ENCODE measurements at places on chromosomes 13 and 19.

- no peak for DNase-seq
These were observed 127.0 kb downstream of the UGGT2 start for GRCh38 chr13:95926231-95926630.

- no peak for DNase-seq
These were observed 2.5 kb downstream of the RPS9 start for GRCh38 chr19:54203151-54203611.

GRCh38 chr13:29847501-29847983 is 2.9 kb downstream of the UBL3 start:
- DNase-seq, result no peak

- no peak for DNase-seq
These were observed 2.9 kb upstream of the KPTN start for GRCh38 chr19:47486900-47487299.

DNA sequence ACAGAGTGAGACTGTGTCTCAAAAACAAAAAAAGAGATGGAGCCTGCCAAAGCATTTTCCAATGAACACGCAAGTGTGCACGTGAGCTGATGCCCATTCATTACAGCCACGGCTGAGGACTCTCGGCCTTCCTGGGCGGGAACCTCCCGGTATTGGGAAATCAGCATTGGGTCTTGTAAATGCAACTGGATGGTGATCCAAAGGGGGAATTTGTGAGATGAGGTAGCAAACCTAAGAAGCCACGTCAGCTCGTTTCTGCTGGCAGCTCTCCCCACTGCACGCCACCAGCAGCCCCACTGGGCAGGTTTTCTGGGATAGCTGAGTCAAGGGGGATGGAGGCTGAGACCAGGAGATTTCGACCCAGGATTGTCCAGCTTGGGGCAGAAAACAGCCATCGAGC is 11.5 kb downstream of the C13orf46 start:
- no peak for DNase-seq

DNA sequence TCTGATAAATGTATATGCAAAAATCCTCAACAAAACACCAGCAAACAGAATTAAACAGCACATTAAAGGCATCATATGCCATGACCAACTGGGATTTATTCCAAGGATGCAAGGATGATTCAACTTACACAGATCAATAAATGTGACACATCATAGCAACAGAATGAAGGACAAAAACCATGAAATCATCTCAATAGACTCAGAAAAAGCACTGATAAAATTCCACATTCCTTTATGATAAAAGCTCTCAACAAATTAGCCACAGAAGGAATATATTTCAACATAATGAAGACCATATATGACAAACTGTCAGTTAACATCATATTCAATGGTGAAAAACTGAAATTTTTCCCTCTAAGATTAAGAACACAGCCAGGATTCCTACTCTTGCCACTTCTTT is 691.6 kb downstream of the DIAPH3 start:
- no peak for DNase-seq
